ENCODE measurements at places on chromosomes 7 and 10.
A peak's percentile ranks its signal among the peaks of the same experiment; 100 is the strongest.

DNA sequence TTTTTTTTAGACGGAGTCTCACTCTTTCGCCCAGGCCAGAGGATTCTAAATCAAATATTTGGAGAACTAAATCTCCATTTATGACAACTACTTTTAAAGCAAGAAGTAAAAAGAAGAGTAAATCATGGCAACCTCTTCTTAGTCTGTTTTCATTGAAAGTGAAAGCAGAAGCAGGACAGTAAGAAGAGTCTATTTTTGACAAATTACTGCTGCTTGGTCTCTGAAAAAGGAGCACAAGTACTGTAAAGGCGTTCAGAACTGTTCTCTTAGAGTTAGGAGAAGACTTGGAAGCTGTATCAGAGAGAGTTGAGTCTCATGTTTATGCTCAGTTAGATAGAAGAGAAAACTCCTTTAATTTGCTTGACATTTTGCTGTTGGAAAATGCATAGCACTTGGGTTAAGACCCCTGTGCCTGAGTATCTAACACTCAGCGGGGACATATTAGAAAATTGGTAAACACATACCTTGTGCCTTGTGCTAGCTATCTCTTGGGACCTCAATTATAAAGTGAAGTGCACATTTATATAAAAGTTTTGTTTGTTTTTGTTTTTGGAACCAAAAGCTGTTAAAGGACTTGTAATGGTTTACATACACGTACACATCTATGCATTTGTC is 433.0 kb downstream of the ANKRD7 start:
- DNase-seq: no peak

- no peak for DNase-seq
Measured at GRCh38 chr7:133186060-133186459, 66.8 kb upstream of the EXOC4 start.

- DNase-seq: no peak
Measured at GRCh38 chr7:91206361-91206960, 57.8 kb upstream of the FZD1 start.

- DNase-seq: peak; percentile 32
Measured at GRCh38 chr7:35869810-35870209, 69.0 kb downstream of the SEPTIN7 start.

- DNase-seq: no peak
Measured at GRCh38 chr7:24899905-24900304, 80.1 kb downstream of the OSBPL3 start.

- no peak for DNase-seq
Measured at GRCh38 chr10:101831169-101831811, 12.3 kb downstream of the KCNIP2 start.

DNA sequence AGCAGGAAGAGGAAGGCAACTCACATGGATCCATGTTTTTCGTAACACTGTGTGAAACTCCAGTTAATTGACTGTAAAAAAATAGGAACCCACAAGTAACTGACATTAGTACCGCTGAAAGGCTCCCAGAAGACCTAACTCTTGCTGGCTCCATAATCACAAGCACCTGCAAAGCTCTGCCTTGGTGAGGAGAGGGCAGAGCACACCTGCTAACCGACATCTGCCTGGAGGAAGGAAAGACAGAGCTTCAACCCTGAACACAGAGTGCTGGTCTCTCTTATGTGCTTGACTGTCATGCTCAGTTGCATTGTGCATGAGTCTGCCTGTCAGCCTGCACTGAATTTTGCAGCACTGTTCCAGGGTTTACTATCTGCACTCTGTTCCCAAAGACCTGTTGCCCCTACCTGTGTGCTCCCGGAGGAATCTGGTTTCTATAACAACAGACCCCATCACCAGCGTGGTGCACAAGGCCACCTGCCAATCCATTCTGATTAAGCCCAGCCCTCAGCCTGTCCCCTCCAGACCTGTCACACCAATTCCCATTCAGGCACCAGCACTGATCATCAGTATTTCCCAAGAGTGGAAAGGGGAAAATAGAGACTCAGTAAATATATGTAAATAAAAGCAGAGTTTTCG is 63.1 kb upstream of the ANKRD1 start:
- DNase-seq: no peak

All from ELR (cell line).